ENCODE measurements at places on chromosomes 16 and 17. TPM values are rescaled to one million over a fixed set of nuclear protein-coding genes. Genes with fewer than 3 reads are reported as not detected.

The C17orf78 gene
- total RNA-seq: not detected

DNA sequence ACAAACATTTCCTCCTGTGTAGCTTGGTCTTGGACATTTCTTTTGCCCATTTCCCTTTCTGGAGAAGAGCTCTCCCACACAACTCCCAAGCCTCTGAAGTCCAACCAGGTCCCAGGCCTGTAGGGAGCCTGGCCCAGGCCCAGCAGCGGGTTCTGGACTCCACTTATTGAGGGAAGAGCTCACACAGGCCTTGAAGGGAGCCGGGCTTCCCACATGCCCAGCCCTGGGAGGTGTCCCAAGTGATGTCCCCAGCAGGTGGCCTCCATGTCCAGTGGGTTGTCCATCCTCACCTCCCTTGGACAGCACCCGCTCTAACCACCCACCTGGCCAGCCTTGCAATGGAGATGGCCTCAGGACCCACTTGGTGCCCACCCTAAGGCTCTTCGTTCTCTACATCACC lies 5.9 kb upstream of the EPX start:
- DNase-seq: no peak

- no peak for DNase-seq
Measured at GRCh38 chr17:29930409-29931010, 482 bp upstream of the SSH2 start.

DNA sequence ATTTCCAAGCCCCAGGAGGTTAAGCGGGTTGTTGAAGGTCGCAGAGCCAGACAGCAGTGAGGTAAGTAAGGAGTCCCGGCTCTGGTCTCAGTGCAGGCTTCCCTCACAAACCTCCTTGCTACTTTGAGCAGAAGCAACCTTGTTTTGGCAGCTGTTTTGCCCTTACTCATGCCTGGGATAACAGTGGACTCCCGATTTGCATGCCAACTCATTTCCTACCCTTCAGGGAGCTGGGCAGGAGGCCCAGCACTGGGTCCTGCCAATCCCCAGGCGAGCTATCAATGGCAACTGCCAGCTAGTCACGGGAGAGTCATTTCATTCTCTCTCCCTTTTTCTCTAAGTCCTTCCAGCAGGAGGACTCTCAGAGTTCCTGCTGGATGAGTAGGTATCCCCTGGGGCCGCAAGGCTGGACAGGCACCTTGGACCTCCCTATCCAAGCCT lies 72.0 kb upstream of the KSR1 start:
- DNase-seq: no peak

The ITGAD gene
- not detected for total RNA-seq
